ENCODE measurements at places on chromosomes 3 and 15. TPM values are rescaled to one million over a fixed set of nuclear protein-coding genes. Genes with fewer than 3 reads are reported as not detected.

Gene NRROS
- polyA plus RNA-seq: 0.11 TPM

Gene TRH
- polyA plus RNA-seq: not detected

Gene CYP1A2
- polyA plus RNA-seq: not detected

Gene GOLGA8R
- 0.74 TPM for polyA plus RNA-seq

Gene CPN2
- not detected for polyA plus RNA-seq

Gene GOLGA8J
- polyA plus RNA-seq: not detected

Gene FBXO40
- polyA plus RNA-seq: not detected

Gene SLC24A5
- polyA plus RNA-seq: not detected

Gene CLDN18
- not detected for polyA plus RNA-seq

Gene RTP4
- 0.05 TPM for polyA plus RNA-seq

Gene SEMA6D
- 7.9 TPM for polyA plus RNA-seq

Gene PLSCR2
- not detected for polyA plus RNA-seq

Gene CSTA
- 1.0 TPM for polyA plus RNA-seq

Gene AADACL2
- not detected for polyA plus RNA-seq

Gene HES1
- 1.3 TPM for polyA plus RNA-seq

Gene ADAMTS17
- polyA plus RNA-seq: 0.05 TPM

Gene IL5RA
- polyA plus RNA-seq: not detected

Gene UPK1B
- polyA plus RNA-seq: 0.32 TPM

Gene TM6SF1
- 11.5 TPM for polyA plus RNA-seq

Gene PDCD7
- 15.8 TPM for polyA plus RNA-seq

Gene PATL2
- 0.50 TPM for polyA plus RNA-seq

Gene TRPC1
- 8.6 TPM for polyA plus RNA-seq

Gene GOLGA8T
- not detected for polyA plus RNA-seq

Gene SEMA3B
- 22.0 TPM for polyA plus RNA-seq

Gene ACP3
- 0.71 TPM for polyA plus RNA-seq

Gene FES
- polyA plus RNA-seq: 5.5 TPM

Gene CNTN3
- 4.4 TPM for polyA plus RNA-seq

Gene POLQ
- 1.4 TPM for polyA plus RNA-seq

Gene PLSCR5
- not detected for polyA plus RNA-seq

Gene SATB1
- polyA plus RNA-seq: 11.5 TPM

Gene GUCA1C
- polyA plus RNA-seq: not detected

Gene SLC6A20
- polyA plus RNA-seq: not detected

Gene GASK1A
- 0.46 TPM for polyA plus RNA-seq

Gene ARIH1
- polyA plus RNA-seq: 85.8 TPM

Gene CAV3
- polyA plus RNA-seq: not detected
